ENCODE measurements at places on chromosomes 7 and 10. TPM values are rescaled to one million over a fixed set of nuclear protein-coding genes. Genes with fewer than 3 reads are reported as not detected.

DNA sequence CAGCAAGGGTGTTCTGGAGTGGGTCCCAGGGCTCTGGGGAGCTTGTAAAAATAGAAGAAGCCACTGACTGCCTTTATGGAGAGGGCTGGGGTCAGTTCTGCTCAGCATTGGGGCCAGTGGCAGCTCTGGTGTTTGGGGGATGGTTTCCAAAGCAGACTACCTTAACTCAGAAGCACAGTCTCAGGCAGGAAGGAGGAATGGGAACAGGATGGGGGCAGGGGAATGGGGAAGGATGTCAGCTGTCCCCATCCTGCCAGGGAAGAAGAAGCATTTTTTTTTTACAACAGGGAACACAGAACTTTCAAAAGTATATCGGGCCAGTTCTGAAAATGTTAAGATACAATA, 28.8 kb downstream of the TSPAN15 start:
- H3K4me1 ChIP-seq: no peaks in the 10 kb centered on the region
- H3K27ac ChIP-seq: no peak overlapping the region
- no peak overlapping the region for H3K4me3 ChIP-seq

DNA sequence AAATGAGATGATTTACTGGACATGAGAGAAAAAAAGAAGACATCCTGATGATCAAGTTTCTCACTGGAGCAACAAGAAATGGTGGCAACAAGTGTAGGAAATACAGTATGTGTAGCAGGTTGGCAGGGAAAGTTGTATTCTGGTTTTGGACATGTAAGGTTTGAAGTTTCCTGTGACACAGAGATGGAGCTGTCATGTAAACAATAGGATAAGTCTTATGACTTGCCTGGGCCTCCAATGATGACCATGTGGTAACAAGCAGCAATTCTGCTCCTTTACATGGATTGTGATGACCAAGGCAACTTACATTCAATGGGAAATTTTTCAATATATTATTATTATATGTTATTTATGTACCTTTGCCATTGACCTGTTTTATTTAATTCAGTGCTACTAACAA, 125.4 kb downstream of the KMT2E start:
- H3K4me1 ChIP-seq: peaks cover 14% of the 10 kb centered on the region
- no peaks in the 10 kb centered on the region for H3K36me3 ChIP-seq
- H3K27ac ChIP-seq: no peak overlapping the region

Gene SPDYE5
- total RNA-seq: not detected

GRCh38 chr10:120098232-120098930, 205.9 kb downstream of the SEC23IP start:
- H3K4me1 ChIP-seq: no peaks in the 10 kb centered on the region
- no peaks in the 10 kb centered on the region for H3K36me3 ChIP-seq
- H3K27me3 ChIP-seq: peaks cover 19% of the 10 kb centered on the region

- H3K27ac ChIP-seq: no peak overlapping the region
- H3K27me3 ChIP-seq: no peaks in the 10 kb centered on the region
- DNase-seq: no peak
- H3K4me1 ChIP-seq: peaks cover 16% of the 10 kb centered on the region
- no peaks in the 10 kb centered on the region for H3K36me3 ChIP-seq
These were observed 380.4 kb upstream of the ZMIZ1 start for GRCh38 chr10:78688230-78688900.

DNA sequence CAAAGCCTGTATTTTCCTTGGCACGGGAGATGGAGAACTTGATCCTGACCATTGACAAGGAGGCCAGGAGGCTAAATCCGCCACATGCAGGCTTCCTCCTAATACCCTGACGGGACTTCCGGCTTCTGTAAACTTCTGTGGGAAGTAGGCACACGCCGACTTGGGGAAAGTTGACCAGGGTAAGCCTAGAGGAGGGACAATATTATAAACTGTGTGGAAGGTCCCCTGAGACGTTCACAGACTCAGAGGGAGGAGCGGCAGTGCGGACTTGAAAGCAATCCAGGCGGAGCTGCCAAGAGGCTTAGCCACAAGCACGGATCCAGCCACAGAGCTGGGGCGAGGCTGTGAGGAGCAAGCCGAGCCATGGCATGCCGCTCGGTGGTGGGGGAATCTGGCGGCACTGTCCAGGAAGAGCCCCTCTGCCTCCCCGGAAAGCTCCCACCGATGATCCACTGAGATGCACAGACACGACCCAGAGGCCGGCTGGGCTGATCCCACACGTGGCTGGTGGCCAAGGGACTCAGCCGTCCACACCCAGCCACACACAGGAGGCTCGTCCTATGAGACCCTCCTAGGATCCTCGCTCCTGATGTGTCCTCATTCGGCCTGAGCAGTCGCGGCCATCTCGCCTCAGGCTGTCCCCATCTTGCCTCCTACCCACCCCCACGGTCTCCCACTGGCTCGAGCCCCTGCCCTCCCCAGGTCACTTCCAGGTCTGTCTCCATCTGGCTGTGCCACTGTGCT, 40.0 kb upstream of the INSIG1 start:
- no peaks in the 10 kb centered on the region for H3K36me3 ChIP-seq
- H3K4me1 ChIP-seq: peaks cover 14% of the 10 kb centered on the region
- DNase-seq: peak; percentile 34
- H3K27me3 ChIP-seq: peaks cover 18% of the 10 kb centered on the region
- H3K27ac ChIP-seq: no peak overlapping the region

GRCh38 chr7:112897839-112898431, 107.7 kb upstream of the TMEM168 start:
- 0 out of 2 replicates have a peak, but pooled peaks cover 4% of the 10 kb centered on the region for H3K36me3 ChIP-seq
- H3K4me1 ChIP-seq: no peaks in the 10 kb centered on the region
- no peak overlapping the region for H3K27ac ChIP-seq
- H3K27me3 ChIP-seq: no peaks in the 10 kb centered on the region
- DNase-seq: no peak

Gene WNT16
- not detected for total RNA-seq

- no peak for DNase-seq
- H3K27ac ChIP-seq: no peak overlapping the region
- no peaks in the 10 kb centered on the region for H3K27me3 ChIP-seq
- H3K36me3 ChIP-seq: no peaks in the 10 kb centered on the region
These were observed 886.4 kb upstream of the LRRN3 start for GRCh38 chr7:110204527-110204926.

Gene NUTM2E
- 0.70 TPM for total RNA-seq

Gene PAOX
- total RNA-seq: 5.7 TPM

DNA sequence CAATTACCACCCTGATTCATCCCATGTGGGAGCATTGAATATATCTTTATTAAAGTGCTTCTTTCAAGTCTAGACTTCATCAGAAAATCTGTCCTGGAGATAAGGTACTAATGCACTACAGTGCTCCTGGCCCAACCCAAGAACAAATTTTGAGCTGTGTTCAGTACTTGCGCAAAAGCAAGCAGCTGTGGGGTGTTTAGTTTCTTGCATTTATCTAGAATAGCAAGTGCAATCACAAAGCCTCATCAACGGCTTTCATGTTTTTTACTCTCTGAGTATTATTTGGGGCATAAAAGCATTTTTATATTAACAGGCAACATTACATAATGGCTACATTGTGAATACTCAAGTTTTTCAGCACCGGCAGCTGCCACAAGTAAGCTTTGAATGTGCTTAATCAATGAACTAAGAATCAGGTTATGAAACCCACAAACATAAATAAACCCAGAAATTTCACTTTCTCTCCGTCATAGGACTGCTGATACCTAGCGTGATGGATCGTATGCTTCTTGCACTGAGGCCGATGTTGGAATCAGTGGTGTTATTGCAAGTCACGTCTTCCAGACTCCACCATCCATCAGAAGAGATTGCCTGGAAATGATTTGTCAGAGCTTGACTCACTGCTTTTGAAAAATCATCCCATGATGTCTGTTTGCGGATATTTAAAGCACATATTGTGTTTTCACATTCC, 113.1 kb downstream of the CTTNBP2 start:
- H3K4me3 ChIP-seq: no peak overlapping the region
- no peaks in the 10 kb centered on the region for H3K36me3 ChIP-seq
- DNase-seq: no peak
- no peaks in the 10 kb centered on the region for H3K27me3 ChIP-seq
- no peak overlapping the region for H3K27ac ChIP-seq

Gene STK32C
- 13.9 TPM for total RNA-seq

Gene MYPN
- 4.1 TPM for total RNA-seq

DNA sequence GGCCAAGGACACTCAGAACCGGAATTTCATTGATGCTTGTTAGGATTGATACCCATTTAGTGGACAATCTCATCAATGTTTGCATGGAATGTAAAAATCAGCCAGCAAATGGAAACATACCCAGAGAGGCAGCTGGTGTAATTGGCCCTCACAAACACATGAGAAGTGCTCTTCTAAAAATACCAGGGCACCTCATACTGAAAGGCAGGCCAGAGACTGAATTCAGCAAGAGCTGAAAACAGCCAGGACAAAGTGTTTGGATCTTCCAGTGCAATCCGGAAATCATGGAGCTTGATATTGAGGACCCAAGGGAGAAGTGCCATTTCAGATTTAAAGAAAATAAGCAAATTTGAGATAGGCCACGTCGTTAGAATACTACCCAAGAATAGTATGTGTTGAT, 498.6 kb downstream of the GALNT17 start:
- no peak for DNase-seq
- no peaks in the 10 kb centered on the region for H3K36me3 ChIP-seq
- no peak overlapping the region for H3K27ac ChIP-seq

- peaks cover 17% of the 10 kb centered on the region for H3K4me1 ChIP-seq
- H3K4me3 ChIP-seq: no peak overlapping the region
- peaks cover 5% of the 10 kb centered on the region for H3K27me3 ChIP-seq
- no peaks in the 10 kb centered on the region for H3K36me3 ChIP-seq
- DNase-seq: peak; percentile 76
- no peak overlapping the region for H3K27ac ChIP-seq
These were observed 23.7 kb upstream of the LIMK1 start for GRCh38 chr7:74059681-74060588.

Gene SEMA3D
- 4.8 TPM for total RNA-seq

DNA sequence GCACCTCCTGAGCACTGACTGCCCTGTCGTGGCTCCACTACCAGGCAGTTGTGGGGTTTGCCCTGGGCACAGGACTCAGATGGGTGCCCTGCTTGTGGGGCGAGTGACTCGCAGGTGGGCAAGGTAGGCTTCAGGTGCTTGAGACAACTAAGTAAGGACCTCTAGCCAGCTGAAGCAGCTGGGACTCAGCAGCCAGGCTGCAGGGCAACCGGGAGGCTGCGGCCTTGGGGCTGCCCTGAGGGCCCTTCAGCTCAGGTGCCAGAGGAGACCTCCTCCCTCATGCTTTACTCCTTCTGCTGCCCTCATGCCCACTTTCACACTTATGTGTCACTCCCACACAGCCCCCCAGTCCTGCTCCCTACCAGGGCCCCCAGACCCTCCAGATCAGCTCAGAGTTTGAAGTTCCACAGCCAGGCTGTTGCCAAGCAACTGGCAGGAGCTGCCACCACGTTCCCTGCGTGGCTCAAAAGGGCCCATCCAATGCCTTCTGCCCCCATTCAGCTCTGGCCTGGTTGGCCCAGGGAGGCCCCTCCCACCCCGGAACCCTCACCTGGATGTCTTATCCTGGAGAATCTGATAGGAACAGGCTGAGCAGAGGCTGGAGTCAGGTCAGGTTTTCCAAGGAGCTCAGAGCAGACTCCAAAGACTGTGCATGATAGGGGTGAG, 10.0 kb downstream of the TLX1 start:
- H3K36me3 ChIP-seq: no peaks in the 10 kb centered on the region
- H3K4me1 ChIP-seq: no peaks in the 10 kb centered on the region
- peaks cover 13% of the 10 kb centered on the region for H3K27me3 ChIP-seq
- H3K4me3 ChIP-seq: no peak overlapping the region
- DNase-seq: no peak

Gene FAM24B
- 14.8 TPM for total RNA-seq

DNA sequence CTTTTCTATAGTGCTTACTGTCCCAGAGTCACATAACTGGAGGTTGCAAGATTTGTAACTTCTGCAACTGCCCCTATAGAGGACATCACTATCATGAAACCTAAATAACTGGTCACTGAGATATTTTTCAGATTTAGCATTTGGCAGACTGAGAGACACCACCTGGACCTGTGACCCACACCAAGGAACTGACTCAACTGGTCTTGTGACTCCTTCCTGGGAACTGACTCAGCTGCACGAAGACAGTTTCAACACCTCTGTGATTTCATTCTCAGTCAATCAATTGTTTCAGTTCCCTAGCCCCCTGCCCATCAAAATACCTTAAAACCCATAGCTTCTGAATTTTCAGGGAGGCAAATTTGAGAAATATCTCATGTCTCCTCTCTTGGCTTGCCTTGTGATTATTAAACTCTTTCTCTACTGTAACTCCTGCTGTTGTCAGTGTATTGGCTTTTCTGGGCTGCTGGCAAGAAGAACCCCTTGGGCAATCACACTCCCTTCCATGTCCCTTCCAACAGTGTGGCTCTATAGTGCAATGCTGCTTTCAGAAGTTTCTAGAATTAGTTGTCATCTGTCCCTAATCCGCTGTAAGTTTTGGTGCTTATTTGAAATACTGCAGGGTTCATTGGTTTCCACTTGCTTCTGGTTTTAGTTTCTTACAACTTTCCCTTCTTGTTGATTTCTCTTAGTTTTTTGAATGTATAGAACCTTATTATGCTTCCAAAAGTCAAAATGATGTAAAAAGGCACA, 127.8 kb upstream of the ADCY1 start:
- no peaks in the 10 kb centered on the region for H3K27me3 ChIP-seq
- H3K27ac ChIP-seq: peak overlapping the region; percentile 74

Measured in PC-9 (cell line).